ENCODE measurements at places on chromosomes 4 and X.

- DNase-seq = no peak
These were observed 190.7 kb upstream of the BMP3 start for GRCh38 chr4:80839792-80840191.

- no peak for DNase-seq
These were observed 3.7 kb upstream of the SH3TC1 start for GRCh38 chr4:8195431-8195830.

DNA sequence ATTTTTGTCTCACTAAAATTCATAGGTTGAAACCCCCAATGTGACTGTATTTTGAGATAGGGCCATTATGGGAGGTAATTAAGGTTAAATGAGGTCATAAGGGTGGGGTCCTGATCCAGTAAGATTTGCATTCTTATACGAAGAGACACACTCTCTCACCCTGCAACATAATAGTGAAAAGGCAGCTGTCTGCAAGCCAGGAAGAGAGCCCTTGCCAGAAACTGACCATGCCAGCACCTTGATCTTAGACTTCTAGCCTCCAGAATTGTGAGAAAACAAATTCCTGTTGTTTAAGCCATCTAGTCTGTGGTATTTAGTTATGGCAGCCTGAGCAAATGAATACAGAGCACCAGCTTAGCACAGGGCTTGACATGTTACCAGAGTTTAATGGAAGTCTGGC is 17.5 kb upstream of the IGSF1 start:
- DNase-seq = no peak

DNA sequence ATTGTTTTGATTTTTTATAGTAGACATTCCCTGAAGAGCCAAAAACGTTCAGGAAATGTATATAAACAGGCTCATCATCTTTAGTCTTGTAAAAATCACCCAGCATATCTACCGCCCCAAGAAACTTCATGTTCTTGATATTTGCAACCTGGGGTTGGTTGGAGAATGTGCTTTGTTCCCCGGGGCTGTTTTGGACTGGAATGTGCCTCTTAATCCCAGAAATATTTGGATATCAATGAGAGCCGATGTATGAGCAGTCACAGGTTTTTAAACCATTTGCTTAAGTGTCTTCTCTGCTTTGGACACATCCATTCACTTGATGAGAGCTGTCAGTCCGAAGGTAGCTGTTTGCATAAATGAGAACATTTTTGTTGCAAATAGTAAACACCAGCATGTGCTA is 449.7 kb downstream of the PCDH7 start:
- DNase-seq = no peak

- no peak for DNase-seq
These were observed 270.8 kb downstream of the GRIA3 start for GRCh38 chrX:123454712-123455431.

GRCh38 chr4:141914746-141915145 is 278.4 kb downstream of the IL15 start:
- DNase-seq = no peak

DNA sequence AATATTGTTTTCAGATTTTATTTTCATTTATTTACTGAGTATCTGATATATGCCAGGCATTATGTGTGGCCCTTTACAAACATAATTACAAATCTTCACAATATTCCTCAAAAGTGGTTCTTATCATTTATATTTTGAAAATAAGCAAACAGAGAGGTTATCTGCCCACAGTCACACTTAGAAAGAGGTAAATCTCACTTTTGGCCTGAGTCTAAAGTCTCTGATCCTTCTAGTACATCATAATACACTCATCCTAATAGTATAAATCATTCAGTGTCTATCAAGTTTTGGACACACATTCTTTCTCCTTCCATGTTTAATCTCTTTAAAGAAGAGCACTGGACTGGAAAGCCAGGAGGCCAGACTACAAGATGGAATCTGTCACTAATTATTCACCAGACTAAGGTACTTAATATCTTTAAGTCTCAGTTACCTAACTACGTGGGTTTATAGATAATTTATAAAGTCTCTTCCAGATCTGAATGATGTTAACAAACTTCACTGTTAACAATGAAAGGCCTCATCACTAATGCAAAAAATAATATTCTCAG is 281.3 kb downstream of the PPP3CA start:
- no peak for DNase-seq

DNA sequence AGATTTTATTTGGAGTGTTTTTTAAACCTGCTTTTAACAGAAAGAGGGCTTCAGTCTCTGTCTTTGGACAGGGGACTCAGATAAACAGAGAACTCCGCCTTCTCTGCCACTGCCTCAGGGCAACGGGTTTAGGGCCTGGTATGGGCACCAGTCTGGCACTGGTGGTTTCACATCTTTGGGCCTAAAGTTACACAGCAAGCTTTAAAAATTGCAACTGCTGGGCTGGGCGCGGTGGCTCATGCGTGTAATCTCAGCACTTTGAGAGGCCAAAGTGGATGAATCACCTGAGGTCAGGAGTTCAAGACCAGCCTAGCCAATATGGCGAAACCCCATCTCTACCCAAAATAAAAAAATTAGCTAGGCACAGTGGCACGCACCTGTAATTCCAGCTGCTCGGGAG is 10.3 kb upstream of the NAT8L start:
- DNase-seq = no peak

DNA sequence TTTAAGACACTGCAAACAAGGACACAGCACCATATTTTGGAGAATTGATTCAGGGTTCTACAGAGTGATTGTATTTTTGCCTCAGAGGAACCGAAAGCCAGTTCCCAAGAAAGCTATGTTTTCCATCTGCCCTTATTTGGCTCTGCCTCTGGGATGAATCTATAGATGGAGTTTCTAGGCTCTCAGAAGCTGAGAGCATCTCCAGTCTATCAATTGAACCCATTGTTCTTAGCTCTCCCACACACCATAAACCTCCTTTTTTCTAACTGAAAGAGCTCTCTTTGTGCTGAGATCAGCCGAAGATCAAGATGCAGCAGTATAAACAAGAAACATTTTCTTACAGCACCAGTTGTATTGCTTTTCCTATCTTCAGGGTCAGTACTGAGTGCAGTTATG is 16.9 kb downstream of the PLP1 start:
- DNase-seq = no peak

- no peak for DNase-seq
These were observed 244.2 kb downstream of the FSTL5 start for GRCh38 chr4:161919442-161920220.

DNA sequence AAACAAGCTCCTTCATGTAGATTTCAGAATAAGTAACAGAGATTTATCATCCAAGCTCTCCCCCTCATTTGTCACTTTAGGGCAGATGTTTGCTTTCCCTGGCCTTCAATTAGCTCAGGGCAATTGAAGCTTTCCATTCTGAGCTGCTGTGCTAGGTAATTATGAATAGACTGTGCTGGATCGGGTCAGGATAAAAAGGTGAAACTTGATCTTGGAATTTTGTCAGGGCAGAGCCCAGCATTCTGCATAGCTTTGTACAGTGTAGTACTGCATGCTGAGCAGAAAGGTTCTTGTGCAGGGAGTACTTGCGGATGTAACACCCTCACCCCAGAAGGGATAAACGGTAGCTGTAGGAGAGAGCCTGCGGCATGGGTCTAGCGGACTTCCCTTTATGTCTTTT is 64.0 kb upstream of the CLDN34 start:
- DNase-seq = no peak

DNA sequence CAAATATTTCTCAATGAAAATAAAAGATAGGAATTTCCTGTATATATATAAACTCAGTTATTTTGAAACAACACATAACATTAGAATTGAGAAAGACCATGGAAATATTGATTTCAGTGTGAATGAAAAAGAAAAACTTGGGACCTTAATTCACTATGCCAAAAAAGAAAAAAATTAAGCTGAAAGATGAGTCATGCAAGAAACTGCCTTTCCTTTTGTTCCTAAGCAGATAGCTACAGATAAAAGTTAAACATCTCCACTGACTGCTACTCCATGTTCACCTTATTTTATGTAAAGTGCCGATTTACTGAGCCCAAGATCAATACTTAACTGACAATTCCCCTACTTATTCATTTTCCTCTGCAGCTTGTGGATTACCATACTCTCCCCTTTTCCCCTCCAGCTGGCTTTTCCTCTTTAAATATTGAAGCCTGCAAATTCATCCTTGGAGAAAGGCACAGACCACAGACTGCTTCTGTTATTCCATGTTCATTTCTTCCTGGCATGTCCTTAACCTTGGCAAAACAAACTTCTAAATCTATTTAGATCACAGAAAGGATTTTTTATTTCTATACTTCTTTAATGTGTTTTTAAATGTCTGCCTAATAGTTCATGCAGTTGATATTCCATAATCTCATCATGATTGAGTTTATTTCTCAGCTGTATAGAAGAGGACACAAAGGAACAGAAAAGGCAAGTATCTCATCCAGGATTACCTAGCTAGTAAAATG is 40.5 kb upstream of the YTHDC1 start:
- DNase-seq = no peak

DNA sequence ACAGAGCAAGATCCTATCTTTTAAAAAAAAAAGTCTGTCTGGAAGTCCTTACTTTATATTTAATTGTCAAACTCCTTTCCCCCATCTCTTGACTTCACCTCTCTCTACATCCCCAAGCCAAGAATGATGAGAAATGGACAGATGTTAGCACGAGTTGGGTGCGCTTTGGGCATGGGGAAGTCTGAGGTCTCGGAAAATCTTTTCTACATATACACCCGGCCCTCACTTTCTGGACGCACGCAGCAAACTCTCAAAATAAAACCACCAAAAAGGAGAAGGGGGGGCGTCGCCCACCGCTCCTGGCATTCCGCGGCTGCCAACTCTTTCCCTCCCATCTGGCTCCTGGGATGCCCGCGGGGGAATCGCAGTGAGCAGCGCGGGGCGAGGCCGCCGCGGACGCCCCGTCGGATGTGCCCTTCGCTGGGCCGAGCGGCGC is 756 bp downstream of the IGFBP7 start:
- DNase-seq = no peak

GRCh38 chrX:138504273-138504672 is 207.2 kb downstream of the FGF13 start:
- DNase-seq = no peak

GRCh38 chrX:55758033-55758432 is 40.5 kb downstream of the RRAGB start:
- no peak for DNase-seq

- DNase-seq = no peak
These were observed 21.3 kb upstream of the CBR4 start for GRCh38 chr4:169031392-169031791.

GRCh38 chr4:22014222-22014741 is 65.7 kb upstream of the KCNIP4 start:
- DNase-seq = no peak

- no peak for DNase-seq
These were observed 49.2 kb upstream of the HSD17B10 start for GRCh38 chrX:53483416-53483815.

DNA sequence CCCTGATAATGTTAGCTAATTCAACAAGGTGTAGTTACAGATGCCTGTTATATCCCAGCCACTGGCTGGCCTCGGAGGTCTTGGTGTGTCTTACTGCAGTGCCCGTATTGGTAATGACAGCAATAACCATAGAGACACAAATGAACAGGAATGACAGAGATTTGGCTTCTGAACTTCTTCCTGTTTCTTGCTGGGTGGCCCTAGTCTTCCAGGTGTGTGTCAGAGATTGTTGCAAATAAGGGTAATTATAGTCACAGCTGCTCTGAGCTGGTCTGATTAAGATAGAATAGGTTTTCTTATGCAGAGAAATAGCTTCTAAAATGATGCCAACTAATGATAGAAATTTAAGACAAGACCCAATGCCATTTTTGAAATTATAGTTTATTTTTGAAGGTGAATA is 64.1 kb upstream of the MAD2L1 start:
- DNase-seq = no peak

GRCh38 chrX:40101430-40101802 is 3.7 kb upstream of the BCOR start:
- no peak for DNase-seq

DNA sequence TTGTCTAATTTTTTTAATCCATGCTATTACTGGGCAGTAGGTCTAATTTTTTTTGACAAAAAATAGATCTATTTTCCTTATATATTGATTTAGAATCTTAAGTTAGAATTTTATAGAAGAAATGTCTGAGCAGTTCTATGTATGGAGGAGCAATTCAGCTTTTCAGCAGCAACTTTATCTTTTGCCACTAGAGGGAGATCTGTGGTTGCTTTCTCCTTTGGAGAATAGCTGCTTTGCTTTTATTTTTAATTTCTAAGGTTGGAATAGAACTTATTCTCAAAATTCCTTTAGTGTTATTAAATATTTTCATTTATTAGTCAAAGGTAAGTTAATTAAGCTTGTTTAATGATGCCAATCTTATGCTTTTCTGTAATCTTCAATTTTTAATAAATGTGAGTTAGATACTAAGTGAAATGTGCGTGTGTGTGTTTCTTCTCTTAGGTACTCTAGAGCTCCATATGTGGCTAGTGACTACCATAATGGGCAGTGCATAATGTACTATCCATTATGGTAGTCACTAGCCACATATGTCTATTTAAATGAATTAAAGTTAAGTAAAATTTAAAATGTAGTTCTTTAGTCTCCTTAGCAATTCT is 29.3 kb downstream of the FAM199X start:
- peak; percentile 30 for DNase-seq

- no peak for DNase-seq
These were observed 251.1 kb downstream of the USP46 start for GRCh38 chr4:52408032-52408431.

DNA sequence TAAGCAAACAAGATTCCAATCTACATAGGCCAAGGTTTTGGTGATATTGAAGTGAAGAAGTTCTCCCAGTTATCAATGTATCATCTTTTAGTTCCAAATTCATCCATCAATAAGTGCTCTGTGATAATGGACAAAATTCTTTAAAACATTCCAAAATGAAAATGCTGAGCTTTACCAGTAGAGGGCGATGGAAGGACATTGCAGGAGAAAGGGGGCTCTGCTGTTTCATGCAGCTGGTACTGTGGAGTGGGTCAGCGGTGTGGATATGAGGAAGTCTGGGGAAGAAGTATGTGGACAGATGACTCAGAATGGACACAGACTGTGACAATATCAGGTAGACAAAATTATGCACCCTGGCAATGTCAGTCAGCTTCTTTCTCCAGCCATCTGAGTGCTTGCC is 46.6 kb upstream of the HS6ST2 start:
- DNase-seq = no peak

- no peak for DNase-seq
These were observed 74.9 kb downstream of the MTMR1 start for GRCh38 chrX:150768132-150768485.

DNA sequence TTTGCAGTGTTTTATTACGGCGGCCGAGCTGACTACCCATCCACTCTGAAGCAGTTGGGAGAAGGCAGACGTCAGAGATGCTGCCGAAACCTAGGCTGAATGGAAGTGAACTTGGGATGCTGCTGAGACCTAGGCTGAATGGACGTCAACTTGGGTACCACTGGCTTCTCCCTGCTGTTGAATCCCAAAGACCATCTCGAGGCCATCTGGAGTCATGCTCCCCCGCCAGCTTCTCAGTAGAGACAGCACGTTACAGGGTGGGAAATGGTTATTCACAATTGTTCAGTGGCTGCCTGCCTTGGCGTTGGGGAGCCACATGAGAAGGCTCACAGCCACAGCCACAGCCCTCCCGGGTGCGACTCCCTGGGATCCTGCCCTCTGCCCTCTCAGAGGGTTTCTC is 40.9 kb downstream of the P2RY8 start:
- no peak for DNase-seq

All from CD4-positive, alpha-beta memory T cell (primary cell).